ENCODE measurements at places on chromosomes 1 and 21.

DNA sequence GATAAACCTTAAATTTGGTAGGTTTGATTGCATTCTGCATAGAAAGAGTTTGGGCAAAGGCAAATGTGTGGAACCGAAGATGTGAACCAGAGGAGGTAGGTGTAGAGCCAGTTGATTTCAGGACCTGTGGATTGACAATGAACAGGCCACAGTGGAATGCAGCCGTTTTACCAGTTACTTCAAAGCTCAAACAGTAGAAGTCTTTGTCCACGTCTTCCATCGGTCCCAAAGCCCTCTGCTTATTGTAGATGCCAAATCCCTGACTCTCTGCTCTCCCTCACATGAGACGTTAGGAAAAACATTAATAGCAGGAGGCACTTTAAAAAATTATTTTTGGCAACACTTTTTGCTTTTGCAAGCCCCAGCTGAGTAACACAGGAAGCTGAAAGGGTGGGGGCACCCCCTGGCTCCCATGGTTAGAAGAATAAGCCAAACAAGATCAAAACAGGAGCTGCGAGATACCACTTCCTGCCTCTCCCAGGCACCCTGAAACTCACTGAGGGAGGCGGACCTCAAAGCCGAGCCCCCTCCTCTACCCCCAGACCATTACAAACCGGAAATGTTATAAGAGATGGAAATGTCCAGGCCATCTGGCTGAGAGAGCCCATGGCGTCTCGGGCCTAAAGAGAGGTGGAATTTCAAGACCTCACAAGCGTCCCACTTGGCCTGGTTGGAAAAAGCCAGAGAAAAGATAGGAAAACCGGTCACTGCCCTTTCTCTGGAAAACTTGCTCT is 13.5 kb downstream of the TRAF3IP3 start:
- DNase-seq = peak; percentile 63

GRCh38 chr1:2132222-2133038 is 62.1 kb downstream of the FAAP20 start:
- no peak for DNase-seq

- DNase-seq = no peak
These were observed 8.6 kb upstream of the EDN2 start for GRCh38 chr1:41493117-41493536.

GRCh38 chr21:36422279-36423098 is 37.3 kb downstream of the CHAF1B start:
- no peak for DNase-seq

DNA sequence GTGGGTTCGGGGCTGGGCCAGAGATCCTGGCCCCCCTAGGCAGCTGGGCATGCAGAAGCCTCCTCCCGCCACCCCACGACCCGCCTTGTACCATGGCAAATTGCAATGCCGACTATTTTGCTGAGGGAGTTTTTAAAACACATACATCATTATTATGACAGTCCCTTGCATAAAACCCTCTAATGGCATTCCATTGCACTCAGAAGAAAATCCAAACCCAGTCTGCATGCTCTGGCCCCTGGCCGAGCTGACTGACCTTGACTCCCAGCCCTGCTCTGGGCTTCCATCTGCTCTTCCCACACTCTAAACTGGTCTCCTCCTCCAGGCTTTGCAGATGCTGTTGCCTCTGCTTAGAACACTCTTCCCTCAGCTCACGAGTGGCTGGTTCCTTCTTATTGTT is 28.0 kb downstream of the PADI2 start:
- DNase-seq = no peak

- no peak for DNase-seq
These were observed 64.0 kb downstream of the CHD5 start for GRCh38 chr1:6116137-6116536.

DNA sequence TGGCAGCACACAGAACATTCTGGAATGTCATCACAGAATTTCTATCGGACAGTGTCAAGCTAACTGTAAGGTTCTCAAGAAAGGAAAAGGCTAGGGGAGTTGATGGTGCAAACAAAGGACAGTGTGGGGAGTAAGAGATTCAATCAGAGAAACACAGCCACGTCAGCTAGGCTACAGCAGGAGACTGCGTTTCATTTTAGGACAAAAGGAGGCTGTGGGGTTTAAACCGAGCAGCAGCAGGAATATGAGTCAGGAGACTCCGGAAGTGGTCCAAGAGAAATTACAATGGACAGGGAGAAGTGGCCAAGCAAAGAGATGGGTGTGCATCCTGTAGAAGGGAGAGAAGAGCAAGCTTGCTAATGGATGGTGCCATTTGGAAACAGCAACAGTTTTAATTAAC is 37.4 kb upstream of the C1orf198 start:
- no peak for DNase-seq

- DNase-seq = no peak
These were observed 21.3 kb upstream of the GNPAT start for GRCh38 chr1:231219422-231220401.

DNA sequence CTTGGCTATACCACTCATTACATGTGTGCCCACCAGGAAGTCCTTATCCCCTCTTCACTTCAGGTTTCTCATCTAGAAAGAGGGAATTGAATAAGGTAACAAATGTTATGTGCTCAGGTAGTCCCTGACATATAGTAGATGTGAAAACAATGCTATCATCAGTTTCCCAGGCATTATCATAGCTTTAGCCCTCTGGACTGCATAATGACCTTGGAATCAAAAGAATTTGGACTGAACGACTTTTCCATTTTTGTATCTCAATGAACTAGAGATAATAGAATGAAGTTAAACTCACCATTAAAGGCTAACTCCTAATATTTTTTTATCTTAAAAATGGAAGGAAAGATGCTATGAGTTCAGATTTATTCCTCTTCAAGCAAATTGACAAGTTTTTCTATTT is 304.1 kb upstream of the USP24 start:
- DNase-seq = no peak

GRCh38 chr1:41914516-41914915 is 4.2 kb downstream of the HIVEP3 start:
- no peak for DNase-seq

GRCh38 chr1:41340655-41341364 is 20.4 kb upstream of the FOXO6 start:
- DNase-seq = no peak

DNA sequence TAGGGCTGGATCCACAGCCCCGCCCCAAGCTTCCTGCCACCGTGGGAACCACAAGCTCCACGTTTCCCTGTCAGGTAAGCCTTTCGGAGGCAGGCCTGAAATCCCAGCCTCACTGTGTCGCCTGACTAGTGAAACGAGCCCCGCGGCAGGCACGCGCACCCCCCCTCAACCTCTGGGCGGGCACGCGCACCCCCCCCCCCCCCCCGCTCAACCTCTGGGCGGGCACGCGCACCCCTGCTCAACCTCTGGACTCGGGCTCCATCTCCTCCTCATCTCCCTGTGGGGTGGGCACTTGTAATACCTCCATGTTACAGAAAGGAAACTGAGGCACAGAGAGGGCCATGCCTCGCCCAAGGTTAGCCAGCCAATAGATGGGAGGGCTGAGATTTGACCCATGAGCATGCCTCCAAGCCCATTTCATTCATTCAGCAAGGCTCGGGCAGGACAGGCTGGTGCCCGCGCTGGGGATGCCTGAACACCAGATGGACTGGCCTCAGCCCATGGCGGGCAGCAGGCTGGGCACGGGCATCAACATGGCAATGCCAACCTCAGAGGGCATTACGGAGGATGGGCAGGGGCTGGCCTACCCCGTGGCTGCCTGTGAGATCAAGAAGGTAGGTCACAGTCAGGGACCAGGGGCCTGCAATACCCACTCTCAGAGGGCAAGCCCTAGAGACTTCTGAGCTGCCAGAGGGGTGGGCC is 4.7 kb downstream of the CFAP410 start:
- no peak for DNase-seq

DNA sequence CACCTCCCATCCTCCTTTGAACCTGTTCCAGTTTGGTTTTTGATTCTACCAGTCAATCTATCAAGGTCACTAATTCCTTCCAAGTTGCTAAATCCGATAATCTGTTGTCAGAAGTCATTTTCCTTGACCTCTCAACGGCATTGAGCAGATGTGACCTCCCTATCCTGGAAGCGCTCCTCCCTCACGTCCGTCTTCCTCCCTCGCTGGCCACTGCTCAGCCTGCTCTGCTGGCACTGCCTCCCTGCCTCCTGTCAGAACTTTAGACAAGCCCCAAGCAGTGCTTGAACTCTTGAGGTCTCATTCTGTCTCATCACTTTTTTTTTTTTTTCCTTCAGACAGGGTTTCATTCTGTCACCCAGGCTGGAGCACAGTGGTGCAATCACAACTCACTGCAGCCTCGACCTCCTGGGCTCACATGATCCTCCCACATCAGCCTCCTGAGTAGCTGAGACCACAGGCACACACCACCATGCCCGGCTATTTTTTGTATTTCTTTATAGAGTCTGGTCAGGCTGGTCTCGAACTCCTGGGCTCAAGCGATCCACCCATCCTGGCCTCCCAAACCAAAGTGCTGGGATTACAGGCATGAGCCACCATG is 4.4 kb upstream of the ACOT7 start:
- no peak for DNase-seq

DNA sequence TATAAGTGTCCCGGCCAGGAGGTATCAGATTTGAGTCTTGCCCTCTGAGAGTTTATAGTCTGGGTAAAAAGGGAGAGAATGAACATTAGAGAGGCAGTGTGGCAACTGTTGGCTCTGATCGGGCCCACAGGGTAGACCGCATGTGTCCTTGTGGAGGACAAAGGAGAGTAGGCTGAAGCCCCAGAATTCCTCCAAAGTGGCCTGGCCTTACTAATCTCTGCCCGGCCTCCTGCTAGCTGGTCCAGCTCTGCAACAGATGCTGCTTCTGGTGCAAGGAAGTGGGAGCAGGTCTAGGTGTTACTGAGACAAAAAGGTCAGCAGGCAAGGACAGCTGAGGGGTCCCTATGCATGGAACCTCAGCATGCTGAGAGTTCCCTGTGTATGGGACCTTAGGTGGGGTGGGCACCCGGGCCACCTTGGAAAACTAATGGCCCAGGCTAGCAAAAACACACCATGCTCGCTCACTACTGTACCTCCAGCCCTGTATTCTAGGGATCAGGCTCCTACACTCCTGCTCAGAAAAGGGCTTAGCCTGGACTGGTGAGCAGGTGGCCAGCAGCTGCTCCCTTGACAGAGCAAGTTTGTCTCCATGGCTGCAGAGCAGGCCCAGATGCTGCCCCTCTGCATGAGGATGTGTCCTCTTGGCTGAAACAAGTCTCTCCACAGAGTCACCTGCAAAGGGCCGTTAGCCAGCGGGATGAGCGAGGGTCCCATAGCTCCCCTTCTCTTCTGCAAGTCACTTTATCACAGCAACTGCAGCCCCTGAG is 30.3 kb upstream of the RGS16 start:
- no peak for DNase-seq

GRCh38 chr1:159987186-159987585 is 33.1 kb upstream of the SLAMF9 start:
- no peak for DNase-seq

DNA sequence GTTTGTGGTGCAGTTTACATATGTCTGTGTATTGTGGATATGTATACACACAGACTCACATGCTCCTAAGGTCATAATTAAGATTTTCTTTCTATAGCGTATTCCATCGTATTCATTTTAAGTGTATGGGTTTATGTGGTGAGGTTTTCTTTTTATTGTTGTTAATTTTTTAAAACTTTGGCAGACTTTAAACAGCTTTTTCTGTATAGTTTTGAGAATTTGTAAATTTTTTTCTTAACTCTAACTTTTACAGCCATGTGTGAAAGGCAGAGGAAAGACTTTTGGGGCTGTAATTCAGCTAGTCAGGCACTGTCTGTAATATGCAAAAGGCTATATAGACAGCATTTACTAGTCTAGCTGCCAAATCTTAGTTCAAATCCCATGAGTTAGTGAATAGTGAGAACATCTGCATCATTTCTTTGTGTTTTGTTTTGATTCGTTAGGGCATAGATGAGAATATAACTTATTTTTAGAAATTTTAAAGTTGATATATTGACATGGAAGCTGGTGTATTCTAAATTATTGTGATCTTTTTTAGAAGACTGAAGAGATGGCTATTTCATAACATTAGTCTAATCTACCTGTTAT is 2.3 kb downstream of the MAGI3 start:
- DNase-seq = no peak

DNA sequence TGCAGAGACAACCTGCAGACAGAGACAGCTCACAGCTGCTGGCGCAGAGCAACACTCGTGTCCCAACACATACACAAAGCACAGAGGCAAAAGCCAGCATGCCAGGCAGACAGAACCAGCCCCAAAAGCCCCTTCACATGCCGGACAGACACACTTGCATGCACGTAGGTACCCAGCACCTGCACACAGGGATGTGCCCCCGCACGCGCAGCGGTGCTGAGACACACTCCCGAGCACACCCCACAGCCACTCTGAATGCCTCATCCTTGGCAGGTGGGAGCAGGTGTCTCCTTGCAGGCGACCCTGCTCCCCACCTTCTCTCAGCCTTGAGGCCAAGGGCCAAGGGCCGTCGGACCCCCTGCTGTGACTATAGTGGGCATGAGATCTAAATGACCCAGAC is 41.2 kb upstream of the ZC3H12A start:
- DNase-seq = no peak

GRCh38 chr21:36756527-36756926 is 57.6 kb downstream of the SIM2 start:
- DNase-seq = no peak

- DNase-seq = no peak
These were observed 164.0 kb upstream of the KLHDC7A start for GRCh38 chr1:18316764-18317163.

DNA sequence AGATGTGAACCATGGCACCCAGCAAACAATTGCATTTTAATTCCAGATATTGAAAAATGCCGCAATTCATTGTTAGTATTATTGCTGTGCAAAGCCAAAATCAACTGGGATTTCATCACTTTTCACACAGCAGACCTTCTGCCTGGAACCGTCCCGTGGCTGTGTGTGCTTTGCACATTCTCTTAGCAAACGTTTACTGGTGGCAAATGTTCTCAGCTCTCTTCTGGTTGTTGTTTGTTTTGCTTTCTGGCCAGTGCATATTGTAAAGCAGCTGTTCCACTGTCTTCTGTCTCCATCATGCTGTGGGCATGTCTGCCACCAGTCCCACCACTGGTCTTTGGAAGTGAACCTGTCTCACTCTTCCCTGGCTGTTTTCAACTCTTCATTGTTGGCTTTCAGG is 19.8 kb upstream of the TTLL10 start:
- DNase-seq = no peak

DNA sequence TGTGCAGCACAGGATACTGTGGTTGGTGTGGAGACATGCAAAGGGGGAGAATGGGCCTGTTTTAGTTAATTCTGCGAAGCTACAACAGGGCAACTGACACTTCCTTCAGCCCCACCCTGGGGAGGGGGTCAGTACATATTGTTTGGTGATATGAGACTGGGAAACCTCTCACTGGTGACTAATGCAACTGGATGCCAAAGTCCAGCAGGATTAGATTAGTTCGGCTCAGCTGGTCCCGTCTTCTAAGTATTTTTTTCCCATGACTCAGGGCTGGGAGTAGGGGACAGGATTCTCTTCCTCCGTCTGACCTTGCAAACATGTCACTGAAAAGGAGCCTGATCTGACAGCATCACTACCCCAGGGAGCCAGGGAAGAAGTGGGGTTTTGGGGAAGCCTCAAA is 43.0 kb downstream of the PLXNA2 start:
- no peak for DNase-seq

DNA sequence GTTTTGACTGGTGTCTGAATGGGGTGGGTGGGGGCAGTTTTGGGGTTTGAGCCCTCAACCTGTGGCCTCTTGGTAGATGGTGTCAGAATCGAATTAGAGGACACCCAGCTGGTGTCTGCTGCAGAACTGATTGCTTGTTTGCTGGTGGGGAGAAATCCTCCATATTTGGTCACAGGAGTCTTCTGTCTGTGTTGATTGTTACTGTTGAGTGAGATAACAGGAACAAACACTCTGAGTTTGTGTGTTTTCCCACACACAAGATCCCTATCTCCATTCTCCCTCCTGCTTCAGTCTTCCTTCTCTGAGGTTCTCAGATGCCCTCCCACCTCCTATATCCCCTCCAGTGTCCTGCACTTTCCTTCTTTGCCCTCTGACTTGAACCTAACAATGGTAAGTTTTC is 19.1 kb upstream of the CGN start:
- DNase-seq = no peak

Measured in stimulated activated CD4-positive, alpha-beta T cell treated with anti-CD3 and anti-CD28 coated beads, TNF-alpha, amount 100 ng/mL, for 24 hours (primary cell).